ENCODE measurements at places on chromosomes 11 and 22.

GRCh38 chr11:93653571-93653970, 7.9 kb upstream of the CEP295 start:
- DNase-seq, result no peak

- DNase-seq, result peak; percentile 67
Measured at GRCh38 chr11:1656061-1656441, 26.5 kb downstream of the KRTAP5-5 start.

DNA sequence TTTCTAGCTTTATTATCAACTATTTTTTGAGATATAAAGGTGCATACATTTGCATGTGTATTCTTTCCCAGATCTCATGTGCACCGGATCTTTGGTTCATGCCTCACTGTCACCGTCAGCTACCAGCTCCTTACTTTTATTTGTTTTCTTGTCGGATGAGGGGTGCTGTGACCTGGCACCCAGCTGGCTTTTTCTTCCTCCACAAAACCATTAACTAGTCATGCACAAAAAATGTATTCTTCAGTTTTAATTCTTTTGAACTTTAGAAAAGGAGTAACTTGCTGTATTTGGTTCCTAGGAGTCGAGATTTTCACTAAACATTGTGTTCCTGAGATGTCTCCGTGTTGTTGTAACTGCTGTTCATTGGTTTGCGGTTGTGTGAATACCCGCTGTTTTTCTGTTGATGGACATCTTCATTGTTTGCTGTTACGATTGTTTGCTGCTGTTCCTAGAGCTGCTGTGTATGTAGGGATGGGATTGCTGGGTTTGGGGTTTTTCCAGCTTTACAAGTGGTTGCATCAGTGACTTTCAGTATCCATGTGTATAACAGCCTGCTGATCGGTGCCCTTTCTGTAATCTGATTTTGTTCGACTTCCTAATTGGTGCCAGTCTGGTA, 39.4 kb downstream of the MOV10L1 start:
- DNase-seq, result no peak

GRCh38 chr11:93487032-93487483, 56.1 kb downstream of the SMCO4 start:
- DNase-seq, result no peak

DNA sequence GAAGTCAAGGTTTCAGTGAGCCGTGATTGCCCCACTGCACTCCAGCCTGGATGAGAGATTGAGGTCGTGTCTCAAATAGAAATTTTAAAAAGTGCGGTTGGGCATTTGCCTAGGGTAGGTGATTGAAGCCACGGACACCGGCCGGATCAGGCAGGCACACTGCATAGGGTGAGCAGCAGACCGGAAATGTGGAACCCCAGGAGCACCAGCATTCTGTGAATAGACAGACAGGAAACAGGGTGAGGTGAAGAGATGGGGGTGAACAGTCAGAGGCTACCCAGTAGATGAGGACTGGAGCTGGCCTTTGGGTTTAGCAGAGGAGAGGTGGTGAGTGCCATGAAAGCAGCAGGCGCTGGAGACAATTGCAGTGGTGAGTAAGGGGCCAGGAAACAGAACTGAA, 43.5 kb downstream of the PPFIA1 start:
- DNase-seq, result no peak

DNA sequence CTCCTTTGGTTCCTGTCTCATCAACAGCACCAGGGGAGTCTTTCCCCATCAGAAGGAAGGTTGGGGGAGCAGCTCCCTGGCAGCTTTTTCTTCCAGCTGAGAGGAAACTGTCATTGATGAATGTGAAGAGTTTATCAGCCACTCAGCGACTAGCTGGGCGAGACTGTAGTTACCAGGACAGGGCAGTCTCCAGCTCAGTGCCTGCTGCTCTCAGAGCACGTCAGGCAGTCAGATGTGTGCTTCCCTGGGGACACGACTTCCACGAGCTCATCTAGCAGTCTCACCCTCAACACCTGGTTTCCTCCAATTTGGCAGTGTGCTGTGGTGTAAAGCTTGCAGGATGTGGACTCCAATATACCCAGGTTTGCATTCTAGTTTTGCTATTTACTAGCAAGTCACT, 12.5 kb upstream of the C1QTNF4 start:
- DNase-seq, result no peak

- DNase-seq, result no peak
Measured at GRCh38 chr11:125170001-125170509, 5.5 kb downstream of the PKNOX2 start.

- DNase-seq, result no peak
Measured at GRCh38 chr11:102603091-102603490, 22.0 kb downstream of the MMP20 start.

DNA sequence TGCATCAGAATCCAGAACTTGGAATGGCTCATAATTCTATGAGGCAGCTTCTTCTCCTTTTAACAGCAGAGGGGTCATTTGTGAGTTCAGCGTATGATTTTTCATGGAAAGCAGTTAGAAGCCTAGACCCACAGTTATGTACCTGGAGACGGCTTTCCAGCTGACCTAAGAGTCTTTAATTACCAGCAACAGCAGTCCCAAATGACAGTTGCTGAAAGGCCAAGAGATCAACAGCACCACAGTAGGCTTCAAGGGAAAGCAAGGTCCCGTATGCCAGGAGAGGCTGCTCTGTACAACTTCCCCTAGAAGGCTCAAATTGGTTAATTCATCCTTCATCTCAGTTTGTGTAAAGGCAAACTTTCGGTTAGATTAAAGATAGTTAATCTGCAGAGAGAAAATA, 363.0 kb downstream of the SOX6 start:
- DNase-seq, result no peak

GRCh38 chr11:6616596-6617250, 2.5 kb downstream of the TPP1 start:
- peak; percentile 73 for DNase-seq

- DNase-seq, result no peak
Measured at GRCh38 chr11:77068457-77069335, 1.9 kb downstream of the CAPN5 start.

GRCh38 chr11:17008099-17008498, 6.1 kb downstream of the PLEKHA7 start:
- DNase-seq, result no peak

GRCh38 chr11:78248903-78249302, 60.2 kb downstream of the USP35 start:
- DNase-seq, result no peak

DNA sequence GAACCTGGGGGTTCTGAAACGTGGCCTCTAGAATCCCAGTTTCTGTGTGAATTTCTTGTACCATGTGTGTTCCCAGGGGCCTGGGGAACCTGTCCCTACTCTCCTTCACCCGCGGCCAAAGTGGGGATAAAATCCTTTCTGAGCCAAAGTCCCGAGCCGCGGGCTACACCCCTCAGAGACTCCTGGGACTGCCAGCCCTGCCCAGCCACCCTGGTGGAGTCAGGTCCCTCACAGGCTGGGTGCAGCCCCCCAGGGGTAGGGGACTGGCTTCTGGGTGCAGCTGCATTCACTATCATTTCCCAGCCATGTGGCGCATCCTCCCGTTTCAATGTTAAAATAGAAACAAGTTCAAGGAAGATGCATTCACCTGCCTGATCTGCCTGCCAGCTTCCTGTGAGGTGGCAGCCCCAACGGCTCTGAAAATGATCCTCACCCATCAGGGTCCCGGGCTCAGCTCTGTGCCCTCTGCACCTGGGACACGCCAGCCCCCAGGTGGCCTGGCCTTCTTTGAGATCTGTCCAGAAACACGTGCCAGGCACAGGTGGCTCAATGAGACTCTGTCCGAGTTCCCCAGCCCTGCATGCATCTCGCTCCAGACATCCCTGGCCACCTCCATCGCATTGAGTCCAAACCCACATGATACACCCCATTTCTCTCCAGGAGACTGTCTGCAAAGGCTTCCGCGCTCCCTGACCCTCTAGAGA, 338.8 kb downstream of the CTTN start:
- DNase-seq, result peak; percentile 76

GRCh38 chr11:126410649-126411048, 55.2 kb downstream of the ST3GAL4 start:
- DNase-seq, result peak; percentile 59

GRCh38 chr11:130023204-130023603, 20.6 kb upstream of the PRDM10 start:
- DNase-seq, result no peak

DNA sequence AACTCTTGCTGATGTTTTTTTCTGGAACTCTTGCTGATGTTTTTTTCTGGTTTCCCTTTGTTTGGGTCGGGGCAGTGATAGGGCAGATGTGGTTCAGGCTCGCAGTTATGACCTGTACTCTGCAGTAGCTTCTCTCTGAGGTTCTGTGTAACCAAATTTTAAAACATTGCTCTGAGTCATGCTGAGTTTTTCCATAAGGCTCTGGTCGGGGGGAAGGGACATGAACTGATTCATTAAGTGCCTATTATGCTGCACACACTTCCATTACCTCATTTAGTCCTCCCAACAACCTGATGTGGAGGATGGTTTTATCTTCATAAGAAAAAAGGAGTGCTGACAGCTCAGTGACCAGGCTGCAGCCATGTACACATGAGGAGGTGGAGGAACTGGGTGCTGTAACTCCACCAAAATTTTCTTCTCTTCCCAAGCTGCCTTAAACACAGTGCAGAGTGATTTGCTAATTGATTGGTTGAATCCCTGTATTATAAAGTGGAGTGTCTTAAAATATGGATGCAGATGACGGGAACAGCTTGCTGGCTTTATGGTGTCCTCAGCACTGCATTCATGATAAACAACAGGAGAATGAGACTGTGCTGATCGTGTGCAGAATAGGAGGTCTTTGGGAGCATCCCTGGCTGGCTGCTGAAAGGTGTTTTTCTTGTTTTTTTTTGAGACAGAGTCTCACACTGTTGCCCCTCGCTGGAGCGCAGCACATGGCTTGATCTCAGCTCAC, 19.1 kb downstream of the TNRC6B start:
- DNase-seq, result no peak
